Left ventricle myocardium inferior (tissue), 1 donor: ENCODE measurements at places on chromosomes 5 and 9. TPM values are rescaled to one million over a fixed set of nuclear protein-coding genes. Genes with fewer than 3 reads are reported as not detected.

DNA sequence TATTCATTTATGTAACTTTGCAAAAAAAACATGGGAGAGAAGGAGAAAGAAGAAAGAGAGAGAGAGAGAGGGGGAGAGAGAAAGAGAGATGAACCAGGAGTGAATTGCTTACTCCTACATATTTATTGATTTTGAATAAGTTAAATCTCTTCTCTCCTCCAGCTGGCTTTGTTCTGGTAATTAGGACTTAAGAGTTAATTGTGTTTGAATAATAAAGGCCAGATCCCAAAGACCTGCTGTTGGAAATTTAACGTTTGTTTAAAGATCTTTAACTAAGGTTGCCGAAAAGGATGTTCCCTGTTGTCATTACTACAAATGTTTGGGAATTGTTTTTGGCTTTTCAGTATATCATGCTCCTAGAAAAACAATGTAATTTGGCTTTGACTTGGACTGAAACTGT is 473.0 kb downstream of the TUSC1 start:
- no peak for DNase-seq

DNA sequence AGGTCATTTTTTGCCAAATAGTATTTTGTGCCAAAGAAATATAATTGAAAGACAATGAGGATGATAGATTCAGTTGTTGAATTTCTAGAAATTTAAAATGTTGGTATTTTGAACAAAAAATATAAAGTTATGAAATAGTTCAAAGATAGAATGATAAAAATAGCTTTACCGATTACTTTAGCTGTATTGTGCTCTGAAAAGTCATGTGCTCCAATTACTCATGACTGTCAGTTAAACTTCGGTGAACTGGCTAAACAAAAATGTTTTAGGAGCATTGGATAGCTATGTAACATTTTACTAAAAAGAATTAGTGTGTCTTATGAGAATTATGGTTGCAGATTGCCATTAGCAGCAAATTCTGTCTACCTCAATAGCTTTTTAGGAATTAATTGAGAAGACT is 177.3 kb upstream of the VCAN start:
- DNase-seq: no peak

DNA sequence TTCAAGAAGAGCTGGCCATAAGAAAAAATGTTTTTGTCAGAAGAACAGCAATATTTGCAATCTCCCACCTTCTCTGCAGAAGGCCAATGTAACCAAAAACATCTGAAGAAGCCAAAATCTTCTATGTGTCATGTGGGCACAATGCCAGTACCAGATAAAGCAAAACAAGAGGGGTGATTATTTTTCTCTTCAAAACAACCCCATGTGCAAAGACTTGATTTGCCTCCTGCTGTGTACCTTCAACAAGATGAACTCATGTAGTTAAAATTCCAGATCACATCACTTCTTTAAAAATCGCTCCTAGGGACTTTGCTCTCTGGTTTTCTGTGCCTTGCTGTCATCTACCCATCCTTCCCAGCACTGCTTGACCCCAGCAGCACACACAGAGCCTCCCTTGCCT is 134.0 kb upstream of the MAP3K1 start:
- no peak for DNase-seq

DNA sequence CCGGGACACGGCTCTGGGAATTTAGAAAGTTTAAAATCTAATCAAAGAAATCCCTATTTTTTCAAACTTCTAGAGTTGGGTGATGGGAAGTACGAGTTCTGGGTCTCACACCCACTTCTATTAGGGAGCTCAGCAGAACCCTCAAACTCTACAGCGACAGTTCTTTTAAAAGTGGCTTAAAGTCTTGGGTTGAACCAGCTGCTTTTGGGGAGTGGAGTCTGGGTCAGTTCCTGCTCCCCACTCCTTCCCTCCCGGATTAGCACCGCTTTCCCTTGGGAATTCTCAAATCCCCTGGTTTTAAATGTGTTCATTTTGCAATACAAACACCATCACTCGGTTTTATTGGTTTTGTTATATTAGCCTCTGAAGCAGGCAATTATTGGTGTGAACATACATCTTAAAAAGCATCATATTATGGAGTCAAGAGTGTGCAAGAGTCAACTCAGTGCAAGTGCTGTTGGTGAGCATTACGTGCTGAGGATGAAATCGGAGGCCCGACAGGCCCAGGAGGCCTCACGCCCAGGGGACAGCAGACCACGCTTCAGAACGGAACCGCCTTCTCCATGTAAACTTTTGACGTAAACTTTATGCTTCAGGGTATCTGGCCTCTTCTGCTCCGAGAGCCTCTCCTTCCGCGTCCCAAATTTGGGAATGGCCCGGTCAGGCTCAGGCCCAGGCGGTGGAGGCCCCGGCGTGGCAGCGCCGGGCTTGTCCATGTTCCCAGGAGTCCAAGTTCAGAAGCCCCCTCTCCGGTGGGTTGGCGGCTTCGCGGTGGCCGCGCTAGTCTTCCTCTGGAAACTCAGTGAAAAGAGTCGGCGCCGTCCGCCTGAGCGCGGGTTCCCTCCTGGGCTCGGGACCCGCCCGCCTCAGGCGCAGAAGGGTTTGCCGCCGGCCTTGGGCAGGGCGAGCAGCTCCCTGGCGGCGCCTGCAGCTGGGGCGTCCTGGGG is 5.3 kb downstream of the IRX4 start:
- DNase-seq: no peak

DNA sequence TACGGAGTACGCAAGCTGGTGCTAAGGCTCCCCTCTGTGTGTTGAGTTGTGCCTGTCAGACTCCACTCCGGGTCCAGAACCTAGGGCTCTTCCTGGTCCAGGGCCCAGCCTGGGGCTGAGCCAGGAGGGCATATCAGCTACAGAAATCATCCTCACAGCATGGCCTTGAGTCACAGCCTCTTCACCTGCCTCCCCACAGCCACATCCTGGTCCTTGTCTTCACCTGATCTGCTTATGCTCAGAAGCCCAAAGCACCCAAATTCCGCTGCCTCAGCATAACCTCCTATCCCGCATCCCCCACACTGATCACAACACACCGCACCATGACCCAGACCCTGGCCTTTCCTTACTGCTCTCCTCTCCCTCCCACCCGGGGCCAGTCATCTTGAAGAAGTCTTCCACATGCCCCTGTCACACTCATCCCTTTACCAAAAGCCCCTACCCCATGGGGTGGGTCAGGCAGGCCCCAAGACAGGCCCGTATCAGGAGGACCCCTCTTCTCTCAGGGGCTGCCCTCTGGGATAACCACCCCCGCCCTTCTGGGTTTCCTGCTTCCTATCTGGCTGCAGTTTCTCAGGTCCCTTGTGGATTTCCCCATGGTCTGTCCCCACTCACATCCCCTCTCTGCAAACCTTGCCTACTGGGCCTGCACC is 1.3 kb upstream of the IL3 start:
- DNase-seq: peak; percentile 6

DNA sequence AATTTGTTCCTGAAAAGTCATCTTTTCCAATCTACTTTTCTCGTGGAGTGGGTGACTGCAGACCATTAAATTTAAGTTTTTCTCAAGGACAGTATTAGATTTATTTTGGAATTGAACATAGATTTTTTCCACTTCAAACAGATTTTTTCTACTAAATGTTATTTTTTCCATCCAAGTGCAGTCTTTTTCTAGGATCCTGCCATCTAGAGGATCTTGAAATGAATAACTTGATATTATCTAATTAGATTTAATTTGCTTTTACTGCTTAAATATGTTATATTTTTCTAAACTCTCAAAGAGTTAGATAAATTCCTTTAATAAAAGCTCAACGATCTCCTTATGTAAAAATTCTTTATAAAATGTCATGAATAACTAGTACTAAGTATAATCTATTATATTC is 136.9 kb upstream of the PRR16 start:
- no peak for DNase-seq

TMEM252 gene
- not detected for total RNA-seq

CYSRT1 gene
- 0.27 TPM for total RNA-seq
